MG63 (cell line): ENCODE measurements at places on chromosomes 3 and 15. TPM values are rescaled to one million over a fixed set of nuclear protein-coding genes. Genes with fewer than 3 reads are reported as not detected.

DNA sequence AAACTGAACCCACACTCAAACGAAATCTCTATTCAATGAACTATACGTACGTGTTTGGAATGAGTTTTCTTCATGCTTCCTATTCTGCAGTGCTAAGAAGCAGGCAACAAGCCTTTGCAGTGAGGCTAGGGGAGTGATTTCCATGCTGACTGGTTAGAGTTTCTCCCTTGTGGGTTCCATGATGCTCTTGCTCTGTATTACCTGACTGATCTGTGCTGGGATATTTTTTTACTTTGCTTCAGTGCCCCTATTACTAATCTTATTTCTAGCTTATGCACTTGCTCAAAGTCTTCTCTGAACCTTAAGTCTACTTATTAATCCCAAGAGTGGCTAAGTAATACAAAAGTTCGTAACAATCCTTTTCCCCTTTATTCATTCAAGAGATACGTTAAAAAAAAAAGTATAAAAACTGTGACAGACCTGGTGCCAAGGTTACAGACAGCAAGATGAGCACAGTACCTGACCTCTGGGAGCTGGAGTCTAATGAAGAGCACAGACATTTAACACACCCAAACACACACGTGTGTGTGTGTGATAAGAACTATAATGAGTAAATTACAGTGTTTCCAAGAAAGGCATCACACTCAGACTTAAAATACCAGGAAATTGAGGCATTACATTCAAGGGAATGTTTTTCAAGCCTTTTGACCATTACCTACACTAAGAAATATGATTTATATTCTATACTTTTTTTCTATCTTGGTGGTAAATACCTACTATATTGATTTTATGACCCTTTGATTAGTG is 50.5 kb upstream of the FBN1 start:
- no peak for DNase-seq

Gene CLDN1
- 1.3 and 4.0 TPM in 2 replicates for total RNA-seq

GRCh38 chr15:39748276-39748675 is 34.4 kb downstream of the FSIP1 start:
- DNase-seq, result peak; percentile 22

DNA sequence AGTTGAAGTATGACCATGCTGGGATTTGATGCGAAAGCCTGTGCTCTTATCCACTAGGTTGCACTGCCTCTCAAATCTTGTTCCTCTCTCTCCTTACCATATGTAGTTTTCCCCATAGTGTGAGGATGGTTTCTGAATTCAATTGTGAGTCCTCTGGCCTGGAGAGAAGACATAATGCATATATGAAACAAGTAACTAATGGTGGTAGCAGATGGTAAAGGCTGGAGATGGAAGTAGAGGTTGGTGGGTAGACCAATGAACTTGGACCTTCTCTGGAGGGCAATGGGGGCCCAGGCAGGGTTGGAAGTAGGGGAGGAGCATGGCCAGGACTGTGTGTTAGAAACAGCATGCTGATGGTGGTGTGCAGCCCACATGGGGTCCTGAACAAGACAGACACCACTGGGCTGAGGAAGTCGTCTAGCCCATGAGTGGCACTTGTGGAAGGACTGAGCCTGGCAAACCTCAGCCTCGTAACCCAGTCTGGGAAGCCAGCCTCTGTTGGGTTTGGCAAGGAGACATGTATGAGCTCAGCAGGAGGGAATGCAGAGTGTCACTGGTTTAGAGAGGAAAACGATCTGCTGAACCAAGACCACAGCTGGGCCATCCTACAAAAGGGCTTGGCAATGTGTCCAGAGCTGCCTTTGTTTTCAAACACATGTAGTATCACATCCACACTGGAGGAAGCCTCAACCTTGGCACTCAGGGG is 18.5 kb upstream of the LMCD1 start:
- DNase-seq, result peak; percentile 87

Gene FANCI
- 34.4 and 52.5 TPM in 2 replicates for total RNA-seq

GRCh38 chr3:158098309-158098639 is 7.9 kb downstream of the SHOX2 start:
- DNase-seq, result no peak

Gene LRRC31
- total RNA-seq, result not detected in 2 replicates

Gene KNL1
- total RNA-seq, result 16.1 and 1,870 TPM in 2 replicates

GRCh38 chr3:67906261-67906660 is 251.8 kb upstream of the SUCLG2 start:
- no peak for DNase-seq

GRCh38 chr15:36886701-36887100 is 213.6 kb downstream of the MEIS2 start:
- DNase-seq, result no peak

DNA sequence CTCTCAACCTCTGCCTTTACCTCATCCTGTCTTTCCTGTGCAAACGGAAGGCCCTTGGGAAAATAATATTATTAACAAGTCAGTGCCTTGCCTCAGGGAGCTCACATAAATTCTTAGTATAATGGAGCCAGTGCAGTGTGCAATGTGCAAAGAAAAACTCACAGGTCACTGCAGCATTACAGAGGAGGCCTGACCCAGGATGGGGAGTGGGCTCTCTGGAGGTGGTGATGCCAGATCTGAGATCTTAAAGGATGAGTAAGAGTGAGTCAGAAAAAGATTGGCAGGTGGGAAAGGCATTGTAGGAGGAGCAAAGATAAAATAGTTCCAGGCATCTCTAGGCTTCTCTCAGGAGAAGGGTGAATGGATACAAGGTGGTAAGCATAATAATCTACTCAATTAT is 185.6 kb upstream of the ADAMTS9 start:
- DNase-seq, result no peak

GRCh38 chr3:197006860-197007259 is 22.8 kb downstream of the MELTF start:
- DNase-seq, result no peak
